ENCODE measurements at places on chromosomes 3 and 15. TPM values are rescaled to one million over a fixed set of nuclear protein-coding genes. Genes with fewer than 3 reads are reported as not detected.
A peak's percentile ranks its signal among the peaks of the same experiment; 100 is the strongest.

DUOX1 gene
- 0.84 TPM for total RNA-seq

DNA sequence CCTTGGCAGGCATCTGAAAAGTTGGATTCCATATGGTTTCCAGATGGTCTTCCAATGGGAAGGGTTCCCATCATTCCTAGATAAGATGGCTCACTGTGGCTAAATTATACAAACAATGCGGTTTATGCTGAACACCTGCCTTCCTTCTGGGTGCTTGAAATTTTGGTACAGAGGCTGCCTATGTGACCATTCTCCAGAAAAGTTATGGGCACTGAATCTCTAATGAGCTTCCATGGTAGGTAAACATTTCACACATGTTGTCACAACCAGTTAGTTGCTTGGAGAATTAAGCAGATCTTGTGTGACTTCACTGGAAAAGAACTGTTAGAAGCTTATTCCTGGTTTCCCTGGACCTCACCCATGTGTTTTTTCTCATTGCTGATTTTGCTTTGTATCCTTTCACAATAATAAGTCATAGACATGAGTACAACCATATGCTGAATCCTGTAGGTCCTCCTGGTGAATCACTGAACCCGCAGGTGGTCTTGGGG lies 30.1 kb downstream of the PLOD2 start:
- DNase-seq: no peak

DNA sequence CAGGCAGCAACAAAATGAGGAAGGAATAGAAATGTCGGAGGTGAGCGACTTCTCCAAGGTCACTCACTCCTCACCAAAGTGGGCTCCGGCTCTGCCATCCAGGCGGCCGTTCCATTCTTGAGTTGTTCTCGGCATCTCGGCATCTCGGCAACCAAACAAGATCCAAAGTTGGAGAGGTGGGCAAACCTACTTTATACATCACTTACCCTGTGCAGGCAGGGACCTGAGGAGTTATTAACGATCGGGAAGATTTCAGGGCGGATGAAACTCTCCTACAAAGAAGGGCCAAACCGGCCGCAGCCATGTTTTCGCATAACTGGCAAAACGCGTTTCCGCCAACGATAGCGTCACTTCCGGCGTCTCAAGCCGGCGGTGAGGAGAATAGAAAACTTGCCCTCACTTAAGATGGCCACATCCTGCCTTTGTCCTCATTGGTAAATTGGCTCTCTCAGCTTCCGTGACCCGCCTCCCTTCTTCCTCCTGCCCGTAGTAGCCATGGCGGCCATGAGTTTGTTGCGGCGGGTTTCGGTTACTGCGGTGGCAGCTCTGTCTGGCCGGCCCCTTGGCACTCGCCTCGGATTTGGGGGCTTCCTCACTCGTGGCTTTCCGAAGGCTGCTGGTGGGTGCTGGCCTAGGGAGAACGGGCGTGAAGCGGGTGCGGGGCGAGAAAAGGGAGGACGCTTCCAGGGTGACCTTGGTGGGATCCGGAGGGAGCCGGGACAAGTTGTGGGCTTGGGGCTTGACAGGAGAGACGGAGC lies at the start of the genes MRPL47 and NDUFB5:
TSS of gene MRPL47 (minus strand) at position 318 of the 758 bp plus-strand sequence. CDS start at position 304, 14 bp downstream.
TSS of gene NDUFB5 (plus strand) at position 474 of the 758 bp plus-strand sequence. CDS start at position 496, 22 bp downstream.
- DNase-seq: peak; percentile 81

GRCh38 chr3:30520699-30521098 lies 85.7 kb upstream of the TGFBR2 start:
- no peak for DNase-seq

GRCh38 chr3:130968221-130968620 lies 58.4 kb downstream of the ASTE1 start:
- DNase-seq: no peak

- DNase-seq: no peak
These were observed 77.5 kb downstream of the RAD18 start for GRCh38 chr3:8885536-8886316.

- DNase-seq: no peak
These were observed 84.8 kb upstream of the POMGNT2 start for GRCh38 chr3:43190670-43191069.

CHP1 gene
- total RNA-seq: 89.0 TPM

COL8A1 gene
- total RNA-seq: 0.99 TPM

DNA sequence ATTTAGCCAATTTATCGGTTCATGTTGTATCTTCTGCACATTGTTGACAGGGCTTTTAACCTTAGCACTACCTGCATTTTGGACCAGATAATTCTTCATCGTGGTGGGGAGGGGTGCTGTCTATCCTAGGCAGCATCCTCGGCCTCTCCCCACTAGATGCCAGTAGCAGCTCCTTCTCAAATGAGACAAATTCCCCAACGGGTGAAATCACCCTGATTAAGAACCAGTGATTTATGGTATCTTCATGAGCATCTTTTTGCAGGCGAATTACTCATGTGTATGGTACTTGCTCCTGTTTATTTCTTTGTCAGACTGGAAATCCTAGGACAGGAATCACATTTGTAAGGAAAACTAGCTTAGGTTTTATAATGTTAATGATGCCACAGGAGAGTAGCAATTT lies 68.0 kb downstream of the C3orf70 start:
- DNase-seq: no peak

DNA sequence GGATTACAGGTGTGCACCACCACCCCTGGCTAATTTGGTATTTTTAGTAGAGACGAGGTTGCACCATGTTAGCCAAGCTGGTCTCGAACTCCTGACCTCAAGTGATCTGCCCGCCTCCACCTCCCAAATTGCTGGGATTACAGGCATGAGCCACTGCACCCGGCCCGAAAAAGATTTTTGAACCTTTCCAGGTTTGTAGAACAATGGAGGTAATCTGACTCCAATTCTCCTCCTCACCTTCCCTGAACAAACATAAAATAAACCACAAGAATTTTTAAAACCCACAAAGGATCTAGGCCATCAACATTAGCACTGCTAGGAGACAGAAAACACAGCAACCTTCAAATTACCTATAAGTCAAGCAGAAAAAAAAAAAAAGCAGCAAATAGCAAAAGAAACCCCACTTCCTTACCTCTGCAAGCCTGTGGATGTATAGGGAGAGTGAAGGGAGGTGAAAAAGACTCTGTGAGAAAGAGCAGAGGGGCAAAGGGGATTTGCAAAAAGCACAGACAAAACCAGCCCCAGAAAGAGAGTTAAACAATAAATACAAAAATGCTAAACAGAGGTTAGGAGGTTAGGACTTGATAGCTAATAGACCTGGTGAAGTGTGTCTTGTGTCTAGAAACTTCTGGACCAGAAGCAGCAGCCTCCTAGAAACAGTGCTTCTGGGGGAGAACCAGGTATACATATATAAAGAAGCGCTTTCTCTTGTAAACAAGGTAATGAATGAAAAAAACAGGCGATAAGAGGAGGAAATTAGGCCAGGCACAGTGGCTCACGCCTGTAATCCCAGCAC lies 32.1 kb downstream of the TFDP2 start:
- no peak for DNase-seq

DNA sequence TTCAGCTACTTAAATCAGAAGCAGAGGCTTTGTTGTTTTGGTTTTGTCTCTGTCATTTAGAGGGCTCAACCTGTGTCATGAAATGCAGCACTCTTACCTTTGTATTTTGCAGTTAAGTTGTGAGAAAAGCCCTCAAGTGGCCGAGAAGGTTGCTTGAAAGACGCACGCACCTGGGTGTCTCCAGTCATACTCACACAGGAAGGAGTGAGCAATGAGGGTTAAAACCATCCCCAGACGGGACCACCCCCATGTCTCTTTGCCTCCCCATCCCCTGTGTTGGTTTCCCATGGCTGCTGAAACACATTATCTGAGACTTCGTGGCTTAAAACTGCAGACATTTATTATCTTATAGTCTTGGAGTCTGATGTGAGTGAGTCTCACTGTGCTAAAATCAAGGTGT lies 376.1 kb upstream of the CFAP20DC start:
- DNase-seq: no peak

DNA sequence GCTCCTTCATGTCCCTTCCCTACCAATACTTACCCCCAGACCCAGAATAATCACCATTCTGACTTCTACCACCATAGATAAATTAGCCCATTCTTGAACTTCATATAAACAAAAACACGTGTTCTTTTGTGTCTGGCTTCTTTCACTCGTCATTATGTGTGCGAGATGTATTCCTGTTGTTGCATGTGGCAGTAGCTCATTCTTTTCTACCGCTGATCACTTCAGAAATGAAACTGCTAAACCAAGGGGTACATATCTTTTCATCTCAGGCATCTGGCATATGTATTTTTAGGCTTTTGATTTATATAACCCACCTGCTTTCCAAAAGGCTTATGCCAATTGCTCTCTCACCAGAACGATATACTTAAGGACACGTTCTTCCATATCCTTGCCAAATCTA lies 13.8 kb upstream of the SCG3 start:
- DNase-seq: no peak

- no peak for DNase-seq
These were observed 172.0 kb upstream of the BFSP2 start for GRCh38 chr3:133227813-133228212.

GRCh38 chr15:60797444-60798040 lies 318.6 kb upstream of the ICE2 start:
- no peak for DNase-seq

DNA sequence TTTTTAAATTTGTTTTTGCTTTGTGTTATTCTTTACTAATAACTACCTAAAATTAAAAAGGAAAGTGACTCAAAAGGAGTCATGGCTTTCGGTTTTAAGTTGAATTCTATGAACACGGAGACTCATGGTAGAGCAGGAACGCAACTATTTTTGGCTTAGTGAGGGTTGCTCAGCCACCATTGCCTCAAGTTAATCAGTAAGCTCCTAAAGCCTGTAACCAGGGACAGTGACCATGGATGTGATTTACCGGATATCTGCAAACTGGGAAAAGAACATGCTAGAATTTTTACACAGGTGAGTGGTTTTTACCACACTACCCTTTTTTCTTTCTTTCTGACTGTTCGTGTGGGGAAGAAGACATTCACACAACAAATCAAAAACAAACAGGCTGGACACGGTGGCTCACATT lies 11.8 kb downstream of the SLC12A8 start:
- DNase-seq: no peak

KNG1 gene
- not detected for total RNA-seq

DNA sequence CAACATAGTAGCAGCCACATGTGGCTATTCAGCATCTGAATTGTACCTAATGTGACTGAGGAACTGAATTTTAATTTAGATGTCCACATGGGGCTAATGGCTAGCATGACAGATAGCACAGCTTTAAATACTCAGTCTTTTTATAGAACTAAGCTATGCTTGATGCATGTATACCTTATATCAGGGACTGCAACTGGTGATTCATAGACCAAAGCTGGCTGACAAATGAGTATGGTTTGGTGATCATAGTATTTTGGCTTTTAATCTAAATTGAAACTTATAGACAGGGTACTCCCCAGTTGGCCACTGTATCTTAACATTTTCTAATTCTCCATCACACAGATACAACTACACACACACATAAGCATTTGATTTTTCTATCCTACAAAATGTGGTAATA lies 83.6 kb downstream of the IGSF11 start:
- DNase-seq: no peak

DNA sequence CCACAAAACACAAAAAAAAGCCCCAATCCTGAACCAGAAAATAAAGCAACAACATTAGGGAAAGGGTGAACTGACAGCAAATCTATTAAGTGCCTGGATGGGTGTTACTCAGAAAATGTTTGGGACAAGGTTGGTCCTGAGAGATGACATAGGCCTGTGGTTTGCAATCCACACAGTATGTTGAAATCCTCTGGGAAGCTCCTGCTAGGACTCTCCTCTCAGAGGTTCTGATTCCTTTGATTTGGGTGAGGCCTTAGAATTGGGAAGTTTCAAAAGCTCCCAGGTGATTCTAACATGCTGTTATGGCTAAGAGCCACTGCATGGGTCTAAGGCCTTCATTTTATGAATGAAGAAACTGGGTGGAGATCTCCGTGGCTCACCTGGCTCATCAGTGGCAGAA lies 18.4 kb downstream of the CLDN1 start:
- no peak for DNase-seq

GRCh38 chr15:67154249-67154648 lies 88.8 kb downstream of the SMAD3 start:
- DNase-seq: no peak

GRCh38 chr15:93709708-93710107 lies 521.7 kb upstream of the MCTP2 start:
- DNase-seq: no peak

SPSB4 gene
- 17.2 TPM for total RNA-seq

DNA sequence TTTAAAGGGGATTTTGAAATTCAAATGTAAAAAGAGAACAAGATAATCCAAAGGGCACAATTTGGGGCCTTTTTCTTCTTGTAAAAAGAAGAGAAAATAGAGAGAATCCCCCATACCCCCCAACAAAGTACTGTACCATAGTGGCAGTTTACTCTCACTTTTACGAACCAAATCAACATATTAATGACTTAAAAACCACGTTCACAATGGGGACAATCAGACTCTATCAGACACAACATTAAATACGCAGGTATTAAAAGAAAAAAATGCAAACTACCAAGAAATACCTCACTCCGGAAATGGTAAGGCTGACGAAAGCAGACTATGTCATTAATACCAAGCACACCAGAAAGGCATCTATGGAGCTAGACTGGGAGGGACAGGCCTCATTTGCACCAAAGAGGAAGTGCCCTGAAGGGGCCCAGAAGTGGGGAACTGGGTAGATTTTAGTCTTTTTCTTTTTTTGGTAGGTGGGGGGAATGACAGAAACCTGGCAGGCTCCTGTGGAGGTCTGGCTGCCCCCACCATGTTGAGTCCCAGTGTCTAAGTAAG lies 134.3 kb downstream of the TIGIT start:
- DNase-seq: no peak

DNA sequence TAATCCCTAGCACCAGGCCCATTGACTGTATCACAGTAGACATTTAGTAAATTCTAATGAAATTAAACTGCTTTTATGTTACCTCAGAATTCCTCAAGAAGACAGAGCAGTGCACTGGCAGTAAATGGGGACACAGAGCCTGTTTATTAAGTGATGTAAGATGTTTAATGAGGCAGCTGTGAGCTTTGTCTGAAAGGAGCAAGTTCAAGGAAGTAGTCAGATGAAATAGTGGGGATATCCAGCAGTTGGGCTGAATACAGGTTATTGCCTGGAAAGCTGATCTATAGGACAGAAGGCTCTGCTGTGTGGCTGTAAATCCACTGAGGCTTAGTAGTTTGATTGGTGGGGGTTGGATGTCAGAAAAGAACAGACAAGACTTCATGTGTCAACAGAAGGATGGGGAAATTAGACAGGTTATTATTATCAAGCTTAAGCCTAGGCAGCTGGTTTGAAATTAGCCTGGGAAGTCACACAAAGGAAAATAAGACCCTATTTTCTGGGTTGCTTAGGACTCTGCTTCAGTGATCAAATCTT lies 62.2 kb downstream of the PFN2 start:
- no peak for DNase-seq

GRCh38 chr3:29582273-29582672 lies 301.4 kb downstream of the RBMS3 start:
- DNase-seq: no peak

CD86 gene
- total RNA-seq: 0.40 TPM

GYG1 gene
- total RNA-seq: 34.2 TPM

- no peak for DNase-seq
These were observed 19.5 kb downstream of the DNAJB11 start for GRCh38 chr3:186589856-186590579.

TMC3 gene
- not detected for total RNA-seq

GRCh38 chr15:71228403-71228802 lies 113.1 kb downstream of the THSD4 start:
- no peak for DNase-seq
